A172 (cell line): ENCODE measurements at places on chromosomes 5 and 9.
A peak's percentile ranks its signal among the peaks of the same experiment; 100 is the strongest.

DNA sequence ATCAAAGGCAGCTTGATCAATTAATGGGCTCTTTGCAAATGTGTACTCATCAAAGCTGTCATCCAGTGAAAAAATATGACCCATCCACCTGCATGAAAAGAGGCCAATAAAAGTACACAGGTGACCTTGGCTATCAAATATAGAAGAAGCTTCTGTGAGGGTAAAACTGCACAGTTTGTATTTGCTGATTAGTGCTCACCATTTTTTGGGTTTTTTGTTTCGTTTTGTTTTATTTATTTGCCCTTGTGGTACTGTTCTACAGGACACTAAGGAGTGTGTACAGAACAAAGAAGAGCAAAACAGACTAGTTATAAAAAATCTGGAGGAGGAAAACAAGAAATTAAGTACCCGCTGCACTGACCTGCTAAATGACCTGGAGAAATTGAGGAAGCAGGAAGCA, 101.3 kb downstream of the CNTLN start:
- DNase-seq, result no peak

- DNase-seq, result no peak
Measured at GRCh38 chr5:107948377-107948776, 277.6 kb upstream of the EFNA5 start.

DNA sequence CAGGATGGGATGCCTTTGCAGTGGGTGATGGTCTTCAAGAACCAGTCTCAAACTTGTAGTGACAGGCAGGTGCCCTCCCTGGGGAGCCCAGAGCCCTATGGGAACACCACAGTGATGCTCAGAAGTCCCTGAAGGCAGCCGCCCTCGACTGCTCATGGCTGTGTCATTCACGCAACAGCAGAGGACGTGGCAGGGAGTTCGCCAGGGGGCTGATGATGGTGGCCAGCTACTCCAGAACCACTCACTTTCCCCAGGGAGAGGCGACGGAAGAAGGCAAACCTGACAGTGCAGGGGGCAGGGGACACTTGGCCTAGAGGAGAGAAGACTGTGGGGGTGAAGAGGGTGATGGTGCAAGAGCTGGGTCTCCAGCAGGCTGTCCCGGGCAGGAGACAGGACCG, 4.0 kb downstream of the IL13 start:
- DNase-seq, result no peak

DNA sequence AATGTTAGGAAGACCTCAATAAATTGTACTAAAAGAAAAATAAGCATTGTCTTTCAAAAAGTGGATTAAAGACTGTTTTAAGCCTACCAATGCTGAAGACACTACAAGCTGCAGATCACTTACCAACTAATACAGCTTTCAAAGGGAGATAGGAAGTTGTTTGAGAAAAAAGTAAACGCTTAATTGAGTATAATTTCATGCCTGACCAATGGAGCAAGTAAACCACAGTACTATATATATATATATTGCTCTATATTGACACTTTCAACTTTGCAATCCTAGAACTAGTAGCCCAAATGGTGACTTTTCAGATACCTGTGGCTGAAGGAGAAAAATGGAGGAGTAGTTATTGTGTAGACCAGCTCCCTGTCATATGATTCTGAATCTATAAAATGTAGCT, 85.7 kb downstream of the FREM1 start:
- DNase-seq, result no peak

- peak; percentile 19 for DNase-seq
Measured at GRCh38 chr5:114055318-114056184, 306.3 kb upstream of the KCNN2 start.

DNA sequence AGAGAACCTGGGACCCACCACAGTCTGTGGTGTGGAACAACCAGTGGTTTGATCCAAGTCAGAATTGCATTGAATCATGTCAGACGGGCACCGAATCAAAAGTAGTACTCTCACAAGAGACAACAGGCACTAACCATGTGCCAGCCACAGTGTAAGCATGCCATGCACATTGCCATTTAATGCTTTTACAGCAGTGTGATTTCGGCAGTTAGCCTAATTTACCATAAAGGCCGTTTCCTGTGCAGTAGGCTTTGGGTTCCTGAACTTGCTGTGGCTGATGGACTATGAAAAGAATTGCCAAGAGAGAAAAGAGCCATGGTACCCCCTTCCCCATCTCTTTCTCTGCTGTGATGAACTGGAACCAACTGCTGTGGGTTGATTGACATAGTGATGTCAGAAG, 540.6 kb downstream of the EBF1 start:
- DNase-seq, result no peak

GRCh38 chr9:86965636-86966395, 18.5 kb upstream of the GAS1 start:
- DNase-seq, result no peak

DNA sequence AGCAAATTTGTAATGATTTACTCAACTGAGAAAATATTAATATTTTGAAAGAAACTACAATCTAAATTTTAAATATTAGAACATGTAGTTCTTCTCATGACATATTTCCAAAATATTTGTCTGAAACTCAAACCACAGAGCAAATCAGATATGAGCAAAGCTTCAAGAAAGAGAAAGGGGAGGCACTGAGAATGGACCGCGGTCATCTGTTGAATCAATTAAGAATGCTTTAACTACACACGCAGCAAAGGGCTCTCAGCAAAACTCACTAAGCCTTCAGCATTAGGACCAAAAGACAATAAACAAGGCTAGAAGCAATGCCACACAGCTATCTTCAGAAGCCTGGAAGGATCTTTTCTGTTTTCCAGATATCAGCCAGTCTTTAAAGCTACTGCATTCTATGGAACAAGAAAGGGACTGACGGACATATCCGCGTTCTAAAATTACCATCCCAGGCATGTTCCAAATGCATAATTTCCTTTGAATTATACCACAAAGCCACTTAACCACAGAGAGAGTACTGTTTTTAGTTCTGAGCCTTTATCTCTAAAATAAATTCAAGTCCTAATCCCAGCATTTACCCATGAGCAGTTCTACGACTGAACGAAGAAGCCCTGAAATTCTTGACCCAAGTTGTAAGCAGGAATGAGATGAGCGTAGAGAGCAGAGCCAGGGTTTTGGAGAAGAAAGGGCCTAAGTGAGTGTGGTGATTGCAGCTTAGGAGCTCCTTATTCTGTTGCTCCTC, 513.5 kb downstream of the AGTPBP1 start:
- no peak for DNase-seq

DNA sequence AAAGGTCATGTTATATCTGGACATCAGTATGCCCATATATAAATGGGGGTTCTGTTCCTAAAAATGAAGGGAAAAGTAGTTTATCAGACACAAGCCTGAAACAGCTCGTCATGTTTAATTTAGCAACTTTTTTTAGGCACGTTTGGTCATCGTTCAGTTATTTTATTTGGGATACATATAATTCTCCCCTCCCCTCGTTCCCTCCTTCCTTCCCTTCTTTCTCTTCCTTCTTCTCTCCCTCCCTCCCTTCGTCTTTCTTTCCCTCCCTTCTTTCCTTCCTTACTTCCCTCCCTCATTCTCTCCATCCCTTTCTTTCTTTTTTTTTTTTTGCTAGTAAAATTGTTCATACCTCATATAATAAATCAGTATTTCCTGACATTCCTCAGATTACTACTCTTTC, 3.4 kb downstream of the PPWD1 start:
- DNase-seq, result no peak

DNA sequence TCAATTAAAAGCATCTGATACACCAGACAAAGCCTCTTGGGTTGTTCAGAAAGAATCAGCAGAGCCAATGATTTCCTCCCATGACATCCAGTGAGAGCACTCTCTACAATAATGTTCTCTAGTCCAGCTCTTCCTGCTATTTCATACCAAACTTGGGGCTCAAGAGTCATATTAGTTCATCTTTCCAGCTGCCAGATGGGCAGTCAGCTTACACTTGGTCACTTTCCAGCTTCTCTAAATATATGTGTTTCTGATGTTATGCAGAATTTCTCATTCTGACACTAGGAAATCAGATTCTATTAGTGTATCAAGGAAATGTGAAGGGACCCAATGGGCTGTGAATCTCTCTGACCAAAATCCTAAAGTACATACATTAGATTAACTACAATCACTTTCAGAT, 148.9 kb downstream of the ENC1 start:
- no peak for DNase-seq

GRCh38 chr9:35741740-35742139, 7.3 kb downstream of the GBA2 start:
- no peak for DNase-seq

DNA sequence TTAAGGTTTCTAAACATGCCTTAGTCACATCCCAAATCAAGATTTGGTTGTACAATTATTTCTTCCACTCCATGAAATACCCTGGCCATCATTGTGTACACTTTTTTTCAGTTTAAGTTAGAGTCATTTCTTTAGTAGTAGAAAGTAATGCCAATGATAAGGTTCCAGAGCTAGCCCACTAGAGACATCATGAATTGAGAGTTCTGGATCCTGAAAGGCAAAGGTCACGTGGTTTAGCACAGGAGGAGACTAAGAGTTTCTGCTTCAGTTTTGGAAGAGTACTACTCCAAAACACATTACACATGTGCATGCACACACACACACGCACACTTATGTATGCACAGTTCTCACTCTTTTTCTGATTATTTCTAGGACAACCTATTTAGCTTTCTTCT, 4.8 kb upstream of the SREK1 start:
- DNase-seq, result no peak
